ENCODE measurements at places on chromosomes 13 and 19.

GRCh38 chr19:2477732-2478191, 1.8 kb downstream of the GADD45B start:
- no peak for DNase-seq

DNA sequence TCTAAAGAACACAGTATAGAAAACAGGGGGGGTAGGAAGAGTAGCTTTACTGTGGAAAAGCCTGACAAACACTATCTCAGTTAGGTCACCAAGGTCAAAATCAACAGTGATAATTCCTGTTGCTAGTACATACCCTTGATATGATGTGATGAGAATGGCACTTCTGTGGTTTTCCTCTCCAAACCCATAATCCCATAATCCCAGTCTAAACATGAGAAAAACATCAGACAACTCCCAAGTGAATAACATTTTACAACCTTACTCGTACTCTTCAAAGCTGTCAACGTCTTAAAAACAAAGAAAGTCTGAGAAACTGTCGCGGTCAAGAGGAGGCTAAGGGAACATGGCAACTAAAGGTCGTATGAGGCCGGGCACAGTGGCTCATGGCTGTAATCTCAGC, 137.6 kb downstream of the FOXO1 start:
- DNase-seq, result no peak

DNA sequence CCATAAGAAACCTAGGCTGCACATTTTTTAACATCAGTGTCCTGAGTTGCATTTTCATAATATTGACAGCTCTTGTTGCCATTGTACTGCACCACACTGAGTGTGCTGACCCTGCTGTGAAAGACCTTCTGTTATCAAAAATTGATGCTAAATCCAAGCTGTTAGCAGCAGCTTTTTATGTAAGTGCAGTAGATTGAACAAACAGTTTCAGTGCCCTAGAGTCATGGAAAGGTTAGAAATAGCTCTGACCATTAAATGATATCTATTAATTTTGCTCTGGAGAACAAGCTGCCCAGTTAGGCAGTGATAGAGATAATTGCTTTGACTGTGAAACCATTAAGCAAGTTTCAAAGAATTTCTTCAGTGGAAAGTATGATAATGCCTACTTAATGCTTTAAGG, 1289.2 kb upstream of the PCDH20 start:
- DNase-seq, result no peak

- DNase-seq, result no peak
These were observed 12.2 kb upstream of the KCTD15 start for GRCh38 chr19:33784432-33784831.

DNA sequence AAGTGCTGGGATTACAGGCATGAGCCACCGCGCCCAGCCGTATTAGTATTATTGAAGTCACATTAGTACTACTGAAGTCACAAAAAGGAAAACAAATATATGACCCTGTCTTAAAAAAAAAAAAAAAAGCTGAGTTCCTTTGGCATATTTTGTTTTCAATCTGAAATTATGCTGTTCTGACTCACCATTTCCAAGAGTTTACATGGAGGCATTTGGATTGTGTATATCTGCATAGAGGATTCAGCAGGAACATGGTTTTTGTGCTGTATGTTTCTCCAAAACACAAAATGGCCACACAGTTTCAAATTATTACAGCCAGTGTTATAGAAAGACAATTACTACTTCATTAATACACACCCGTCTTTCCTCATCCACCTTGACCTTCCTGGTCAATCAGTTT, 103.5 kb upstream of the TSC22D1 start:
- no peak for DNase-seq
